Activated B cell treated with CpG ODN at 0.5 μM for 24 hours (primary cell): ENCODE measurements at places on chromosomes 16 and 17.
A peak's percentile ranks its signal among the peaks of the same experiment; 100 is the strongest.

DNA sequence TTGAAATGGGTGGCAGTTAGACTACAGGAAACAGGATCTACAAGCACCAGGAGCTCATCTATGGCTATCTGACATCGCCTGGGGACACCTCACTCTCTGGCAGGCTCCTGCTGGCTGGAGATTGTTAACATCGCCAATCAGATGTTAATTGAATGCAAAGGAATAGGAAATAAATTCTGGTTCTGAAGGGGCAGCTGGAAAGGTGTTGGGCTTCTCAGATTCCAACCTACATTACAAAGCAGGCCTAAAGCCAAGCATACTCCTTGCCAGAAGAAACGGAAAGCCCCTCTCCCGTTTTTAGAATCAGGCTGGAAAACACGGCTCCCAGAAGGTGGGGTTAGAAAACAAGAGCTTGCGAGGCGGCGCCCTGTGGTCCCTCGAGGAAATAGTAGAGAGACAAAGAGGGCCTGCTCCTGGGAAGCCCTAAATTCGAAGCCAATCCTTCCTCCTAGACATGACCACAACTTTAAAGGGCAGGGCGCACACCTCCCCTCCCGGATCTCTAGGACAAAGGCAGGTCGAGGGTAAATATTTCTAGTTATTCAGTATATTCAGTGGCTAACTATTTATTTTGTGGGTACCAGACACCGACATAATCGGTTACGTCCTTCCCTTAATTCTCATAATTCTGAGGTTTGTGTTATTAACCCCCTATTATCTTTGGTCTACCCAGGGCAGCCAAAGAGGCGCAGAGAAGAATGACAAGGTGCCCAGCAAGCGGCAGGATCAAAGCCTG is 763 bp upstream of the TOM1L1 start:
- H3K36me3 ChIP-seq: no peaks in the 10 kb centered on the region
- H3K4me3 ChIP-seq: no peak overlapping the region
- H3K4me1 ChIP-seq: peaks cover 9% of the 10 kb centered on the region
- H3K27ac ChIP-seq: no peak overlapping the region
- DNase-seq: no peak

GRCh38 chr17:10325031-10325695 is 47.6 kb downstream of the MYH13 start:
- DNase-seq: no peak
- no peaks in the 10 kb centered on the region for H3K36me3 ChIP-seq
- H3K4me3 ChIP-seq: no peak overlapping the region
- no peaks in the 10 kb centered on the region for H3K4me1 ChIP-seq

- H3K4me1 ChIP-seq: peaks cover 46% of the 10 kb centered on the region
- peak overlapping the region; percentile 32 for H3K4me3 ChIP-seq
- peaks cover 4% of the 10 kb centered on the region for H3K36me3 ChIP-seq
- H3K27me3 ChIP-seq: peaks cover 2% of the 10 kb centered on the region
- H3K27ac ChIP-seq: peak overlapping the region; percentile 77
Observed at GRCh38 chr17:76530095-76530723, 7.3 kb downstream of the CYGB start.

- H3K36me3 ChIP-seq: peaks cover 25% of the 10 kb centered on the region
- peak overlapping the region; percentile 82 for H3K4me3 ChIP-seq
- peaks cover 94% of the 10 kb centered on the region for H3K4me1 ChIP-seq
Observed at GRCh38 chr16:84599521-84600202, 18.2 kb downstream of the COTL1 start.
